Fibroblast of skin of right quadriceps (primary cell): ENCODE measurements at places on chromosomes 5 and 9.

- DNase-seq: no peak
These were observed 7.8 kb downstream of the ENG start for GRCh38 chr9:127846443-127847177.

GRCh38 chr9:130857864-130858738, 23.0 kb downstream of the ABL1 start:
- DNase-seq: peak; percentile 91

GRCh38 chr9:136137321-136138265, 18.9 kb upstream of the TMEM250 start:
- DNase-seq: no peak

DNA sequence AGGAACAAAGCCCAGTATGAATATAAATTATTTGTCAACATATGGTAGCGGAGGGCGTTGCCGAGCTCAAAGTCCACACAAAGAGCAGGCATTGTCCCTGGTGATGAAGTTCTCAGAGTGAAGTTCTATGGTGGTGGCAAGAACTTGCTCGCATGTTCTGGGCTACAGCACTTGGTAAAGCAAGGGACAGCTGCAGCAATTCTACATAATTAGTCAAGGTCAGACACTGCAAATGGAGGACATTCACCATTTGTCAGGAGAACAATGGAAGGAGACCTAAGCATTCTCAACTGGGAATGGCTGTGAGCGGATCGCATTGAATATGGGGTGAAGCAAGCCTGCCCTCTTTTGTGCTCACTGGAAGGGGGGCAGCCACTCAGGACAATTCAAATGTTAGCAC, 503.8 kb upstream of the ADAMTS16 start:
- no peak for DNase-seq

GRCh38 chr9:86636519-86636918, 282.3 kb upstream of the TUT7 start:
- DNase-seq: no peak

DNA sequence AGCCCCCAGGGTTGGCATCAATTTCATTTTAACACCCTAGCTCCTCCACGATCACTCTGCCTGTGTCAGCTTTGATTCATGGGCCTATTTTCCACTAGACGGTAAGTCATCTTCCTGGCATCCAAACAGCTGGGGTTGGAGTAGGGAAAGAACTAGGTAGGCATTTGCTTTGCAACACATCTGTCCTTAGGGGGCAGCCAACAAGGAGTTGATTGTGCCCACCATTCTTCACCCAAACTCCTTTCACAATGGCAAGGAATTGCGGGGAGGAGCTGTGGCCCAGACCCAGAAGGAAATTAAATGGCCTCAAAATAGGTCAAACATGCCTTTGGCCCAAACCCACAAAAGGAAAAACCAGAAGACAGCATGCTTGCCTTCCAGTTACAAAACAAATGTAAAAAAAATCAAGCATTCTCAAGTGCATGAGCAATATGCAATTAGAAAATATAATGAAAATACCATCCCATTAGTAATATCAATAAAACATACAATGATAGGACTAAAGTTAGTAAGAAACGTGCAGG, 71.8 kb downstream of the NRG2 start:
- DNase-seq: no peak

- DNase-seq: no peak
These were observed 13.0 kb downstream of the NEK6 start for GRCh38 chr9:124270504-124271335.

- DNase-seq: no peak
These were observed 57.4 kb upstream of the DMRTA1 start for GRCh38 chr9:22389271-22389670.

GRCh38 chr5:32866138-32866537, 155.0 kb downstream of the NPR3 start:
- DNase-seq: peak; percentile 18

DNA sequence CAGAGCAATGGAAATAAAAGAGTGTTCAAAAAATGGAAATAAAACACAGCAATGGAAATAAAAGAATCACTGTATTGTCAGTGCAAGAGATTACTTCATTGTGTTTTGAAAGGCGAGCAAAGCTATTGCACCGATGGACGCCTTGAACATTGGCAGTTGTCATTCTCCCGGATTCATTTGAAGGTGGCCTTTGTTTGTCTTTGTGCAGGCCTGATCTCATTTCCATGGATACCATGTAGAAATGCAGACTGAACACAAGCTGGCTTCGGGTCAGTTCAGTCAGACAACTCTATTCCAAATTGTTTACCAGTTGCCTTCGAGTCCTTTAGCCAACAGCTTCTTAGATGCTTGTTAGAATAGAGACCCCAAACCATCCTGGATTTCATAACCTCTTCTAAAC, 8.3 kb downstream of the ITGA2 start:
- no peak for DNase-seq

DNA sequence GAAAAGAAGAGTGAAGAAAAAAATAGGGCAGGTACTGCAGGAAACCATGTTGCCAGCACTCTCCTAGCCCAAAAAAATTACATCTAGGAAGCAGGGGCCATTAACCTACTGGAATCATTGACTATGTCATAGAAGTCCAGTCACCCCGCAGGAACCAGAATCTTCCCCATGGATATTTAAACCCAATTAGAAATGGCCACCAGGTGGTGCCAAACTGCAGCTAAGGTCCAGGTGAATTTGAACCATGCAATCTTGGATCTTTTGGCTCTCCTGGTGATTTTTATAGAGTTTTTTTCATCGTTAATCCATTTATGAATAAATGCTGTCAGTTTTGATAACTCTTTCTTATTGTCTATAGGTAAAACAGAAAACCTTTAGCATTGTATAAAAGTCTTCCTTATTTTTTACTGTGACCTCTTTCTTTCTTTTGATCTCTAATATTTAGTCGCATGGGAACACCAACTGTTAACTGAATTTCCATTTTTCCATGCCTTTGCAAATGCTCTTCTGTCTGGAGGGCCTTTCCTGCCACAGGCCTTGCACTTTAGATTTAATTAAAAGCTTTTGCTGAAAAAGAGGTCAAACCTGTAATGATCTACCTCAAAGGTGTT, 147.5 kb upstream of the FGF10 start:
- DNase-seq: peak; percentile 10

DNA sequence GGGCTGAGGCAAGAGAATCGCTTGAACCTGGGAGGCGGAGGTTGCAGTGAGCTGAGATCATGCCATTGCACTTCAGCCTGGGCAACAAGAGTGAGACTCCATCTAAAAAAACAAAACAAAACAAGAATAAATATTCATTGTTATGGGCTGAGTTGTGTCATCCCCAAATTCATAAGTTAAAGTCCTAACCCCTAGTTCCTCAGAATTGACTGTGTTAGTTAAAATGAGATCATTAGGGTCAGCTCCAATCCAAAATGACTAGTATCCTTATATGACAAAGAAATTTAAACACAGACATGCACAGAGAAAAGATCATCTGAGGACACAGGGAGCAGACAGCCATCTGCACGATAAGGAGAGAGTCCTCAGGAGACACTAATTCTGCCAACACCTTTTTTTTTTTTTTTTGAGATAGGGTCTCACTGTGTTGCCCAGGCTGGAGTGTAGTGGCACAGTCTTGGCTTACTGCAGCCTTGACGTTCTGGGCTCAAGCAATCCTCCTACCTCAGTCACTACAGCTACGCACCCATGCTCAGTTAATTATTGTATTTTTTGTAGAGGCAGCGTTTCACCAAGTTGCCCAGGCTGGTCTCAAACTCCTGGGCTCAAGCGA, 32.1 kb upstream of the GCNT1 start:
- no peak for DNase-seq

- DNase-seq: peak; percentile 25
These were observed 52.3 kb upstream of the CD180 start for GRCh38 chr5:67248703-67249589.

DNA sequence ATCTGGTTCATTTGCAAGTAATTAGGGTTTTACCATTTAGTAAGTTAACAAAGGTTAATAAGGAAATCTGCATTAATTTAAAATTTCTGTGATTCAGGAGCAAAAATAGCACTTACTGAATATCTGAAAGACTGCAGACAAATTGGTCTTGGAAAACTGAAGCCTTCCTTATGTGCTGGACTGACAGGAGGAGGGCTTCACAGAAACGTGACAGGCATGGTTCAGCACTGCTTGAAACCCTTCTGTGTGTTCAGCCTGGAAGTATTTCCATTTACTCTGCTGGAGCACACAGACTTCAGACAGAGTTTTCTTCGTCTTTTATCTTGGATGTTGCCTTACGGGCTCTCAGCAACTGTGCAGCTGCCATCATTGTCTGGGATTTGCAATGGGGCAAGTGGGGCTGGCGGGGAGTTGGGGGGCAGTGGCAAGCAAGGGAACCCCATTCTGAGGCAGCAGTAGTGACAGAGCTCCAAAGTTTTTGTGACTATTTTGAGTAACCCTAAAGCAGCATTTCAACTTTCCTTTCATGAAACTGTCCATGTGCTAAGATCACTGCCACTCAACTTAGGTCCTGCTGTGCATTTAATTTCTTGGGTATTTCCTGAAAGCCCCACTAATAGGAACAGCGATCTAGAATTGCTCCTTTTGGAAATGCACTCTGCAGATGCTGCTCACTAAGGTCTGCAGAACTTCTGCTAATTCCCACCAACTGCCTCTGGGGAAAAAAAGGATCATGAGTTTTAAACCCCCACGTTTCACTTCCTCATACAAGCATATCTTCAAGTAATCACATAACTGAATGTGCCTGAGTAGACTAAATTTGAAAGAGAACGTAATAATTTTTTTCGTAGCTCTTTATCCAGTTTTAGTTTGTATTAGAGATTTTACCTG, 56.6 kb downstream of the KCNN2 start:
- no peak for DNase-seq

DNA sequence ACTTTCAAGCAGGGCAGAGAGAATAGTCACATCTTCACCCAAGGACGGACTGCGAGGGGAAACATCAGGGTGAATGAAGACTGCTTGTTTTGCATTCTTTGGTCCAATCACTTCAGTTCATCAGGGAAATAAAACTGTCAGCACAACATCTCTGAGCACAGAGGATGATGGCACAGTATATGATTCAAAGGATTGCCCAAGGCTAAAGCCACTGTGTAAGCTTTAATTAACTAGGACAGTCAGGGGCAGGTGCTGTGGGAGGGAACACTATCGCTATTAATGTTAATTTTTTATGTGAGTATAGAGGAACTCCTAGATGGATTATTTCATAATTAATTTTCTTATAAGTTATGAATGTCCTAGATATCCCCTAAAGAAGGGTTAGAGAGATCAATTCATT, 112.1 kb downstream of the BASP1 start:
- no peak for DNase-seq

GRCh38 chr9:70262366-70262765, 3.6 kb downstream of the SMC5 start:
- DNase-seq: no peak

DNA sequence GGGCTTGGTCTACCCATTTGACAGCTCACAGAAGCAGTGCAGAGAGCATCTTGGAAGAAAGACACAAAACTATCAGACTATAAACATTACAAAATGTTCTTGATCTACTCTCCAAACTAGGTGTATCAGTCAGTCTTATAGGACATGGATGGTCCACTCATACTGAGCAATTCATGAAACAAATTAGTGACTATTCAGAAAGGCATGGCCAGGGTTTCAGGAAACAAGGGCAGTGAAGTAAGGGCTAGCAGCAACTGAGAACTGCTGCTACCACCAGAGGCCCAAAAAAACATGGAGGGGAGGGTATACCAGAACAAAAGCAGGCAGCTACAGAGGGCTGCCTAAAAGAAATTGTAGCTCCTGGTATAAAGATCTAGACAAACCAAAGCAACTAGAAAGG, 287.0 kb downstream of the PIK3R1 start:
- peak; percentile 28 for DNase-seq

DNA sequence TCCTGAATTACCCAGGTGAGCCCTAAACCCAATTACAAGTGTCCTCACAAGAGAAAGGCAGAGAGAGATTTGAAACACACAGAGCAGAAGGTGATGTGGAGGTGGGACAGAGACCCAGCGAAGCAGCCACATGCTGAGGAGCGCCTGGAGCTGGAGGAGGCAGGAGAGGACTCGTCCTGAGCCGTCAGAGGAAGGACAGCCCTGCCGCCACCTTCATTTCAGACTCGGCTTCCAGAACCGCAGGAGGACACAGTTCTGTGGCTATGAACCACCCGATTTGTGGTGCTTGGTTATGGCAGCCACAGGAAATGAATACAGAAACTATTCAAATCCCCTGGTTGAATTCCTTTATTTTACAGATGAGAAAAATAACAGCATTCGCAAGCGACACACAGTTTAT, 16.4 kb upstream of the FBP1 start:
- DNase-seq: no peak

GRCh38 chr9:129081388-129081904, 535 bp downstream of the DOLPP1 start:
- DNase-seq: no peak

DNA sequence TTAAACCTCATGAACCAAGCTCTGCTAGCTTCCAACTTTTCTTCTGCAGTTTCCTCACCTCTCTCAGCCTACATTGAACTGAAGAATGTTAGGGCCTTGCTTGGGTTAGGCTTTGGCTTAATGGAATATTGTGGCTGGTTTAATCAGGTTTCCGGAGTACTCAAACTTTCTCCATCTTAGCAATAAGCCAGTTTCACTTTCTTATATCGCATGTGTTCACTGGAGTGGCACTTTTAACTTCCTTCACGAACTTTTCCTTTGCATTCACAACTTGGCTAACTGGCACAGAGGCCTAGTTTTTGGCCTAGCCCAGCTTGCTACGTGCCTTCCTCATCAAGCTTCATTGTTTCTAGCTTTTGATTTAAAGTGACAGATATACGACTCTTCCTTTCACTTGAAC, 81.0 kb upstream of the MAST4 start:
- no peak for DNase-seq

GRCh38 chr9:114026335-114026734, 51.8 kb downstream of the AMBP start:
- DNase-seq: no peak

DNA sequence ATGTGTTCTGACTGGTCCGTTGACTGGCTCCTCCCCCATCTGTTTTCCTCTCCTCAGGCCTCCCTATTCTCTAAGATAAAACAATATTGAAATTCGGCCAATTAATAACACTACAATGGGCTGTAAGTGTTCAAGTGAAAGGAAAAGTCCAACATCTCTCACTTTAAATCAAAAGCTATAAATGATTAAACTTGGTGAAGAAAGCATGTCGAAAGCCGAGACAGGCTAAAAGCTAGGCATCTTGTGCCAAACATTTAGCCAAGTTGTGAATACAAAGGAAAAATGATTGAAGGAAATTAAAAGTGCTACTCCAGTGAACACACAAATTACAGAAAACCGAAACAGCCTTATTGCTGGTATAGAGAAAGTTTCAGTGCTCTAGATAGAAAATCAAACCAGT, 310.6 kb downstream of the SPOCK1 start:
- DNase-seq: no peak

DNA sequence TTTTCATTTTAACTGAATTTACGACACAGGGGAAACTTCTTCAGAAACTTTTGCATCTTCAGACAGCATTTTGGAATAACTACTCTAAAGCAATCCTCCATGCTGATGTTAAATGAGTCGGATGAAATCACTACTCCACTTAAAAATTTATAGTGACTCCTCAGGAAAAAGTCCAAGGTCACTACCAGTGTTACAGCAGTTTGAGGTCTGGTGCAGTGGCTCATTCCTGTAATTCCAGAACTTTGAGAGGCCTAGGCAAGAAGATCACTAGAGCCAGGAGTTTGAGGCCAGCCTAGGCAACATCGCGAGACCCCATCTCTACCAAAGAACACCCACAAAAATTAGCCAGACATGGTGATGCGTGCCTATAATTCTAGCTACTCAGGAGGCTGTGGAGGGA, 5.9 kb upstream of the GAS1 start:
- peak; percentile 42 for DNase-seq
